ENCODE measurements at places on chromosomes 12 and 14.

GRCh38 chr12:15538881-15539280 is 216.6 kb downstream of the PTPRO start:
- no peak for DNase-seq

GRCh38 chr12:70534466-70534865 is 102.8 kb downstream of the PTPRB start:
- DNase-seq: no peak

DNA sequence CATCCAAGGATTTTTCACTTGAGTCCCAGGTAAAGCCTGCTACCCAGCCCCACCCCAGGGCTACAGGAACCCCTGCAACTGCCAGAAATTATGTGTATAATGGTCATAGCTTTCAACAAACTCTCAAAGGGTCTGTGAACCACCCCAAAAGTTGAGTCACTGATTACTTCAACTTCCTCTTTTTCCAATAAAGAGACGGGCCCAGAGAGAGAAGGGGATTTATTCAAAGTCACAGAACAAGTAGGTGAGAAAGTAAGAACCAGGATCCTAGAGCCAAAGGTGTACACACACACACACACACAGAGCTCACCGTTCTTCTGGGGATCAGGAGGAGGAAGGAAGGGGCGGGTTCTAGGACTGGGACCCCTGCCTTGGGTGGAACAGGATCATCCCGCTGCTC is 4.8 kb upstream of the ITPK1 start:
- no peak for DNase-seq

DNA sequence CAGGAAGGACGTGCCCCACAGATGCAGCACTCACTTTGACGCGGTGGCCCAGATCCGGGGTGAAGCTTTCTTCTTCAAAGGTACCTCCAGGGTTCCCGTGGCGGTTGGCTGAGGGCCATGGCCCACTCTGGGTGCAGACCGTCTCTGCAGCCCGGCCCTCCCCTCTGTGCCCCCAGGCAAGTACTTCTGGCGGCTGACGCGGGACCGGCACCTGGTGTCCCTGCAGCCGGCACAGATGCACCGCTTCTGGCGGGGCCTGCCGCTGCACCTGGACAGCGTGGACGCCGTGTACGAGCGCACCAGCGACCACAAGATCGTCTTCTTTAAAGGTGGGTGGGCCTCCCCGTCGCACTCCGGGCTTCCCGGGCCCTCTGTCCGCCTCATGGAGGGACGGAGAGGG is 16.9 kb downstream of the MMP17 start:
- DNase-seq: no peak

- DNase-seq: no peak
These were observed 191.8 kb downstream of the SLC16A7 start for GRCh38 chr12:59787610-59788009.

GRCh38 chr12:42730291-42730690 is 140.7 kb upstream of the PRICKLE1 start:
- no peak for DNase-seq

DNA sequence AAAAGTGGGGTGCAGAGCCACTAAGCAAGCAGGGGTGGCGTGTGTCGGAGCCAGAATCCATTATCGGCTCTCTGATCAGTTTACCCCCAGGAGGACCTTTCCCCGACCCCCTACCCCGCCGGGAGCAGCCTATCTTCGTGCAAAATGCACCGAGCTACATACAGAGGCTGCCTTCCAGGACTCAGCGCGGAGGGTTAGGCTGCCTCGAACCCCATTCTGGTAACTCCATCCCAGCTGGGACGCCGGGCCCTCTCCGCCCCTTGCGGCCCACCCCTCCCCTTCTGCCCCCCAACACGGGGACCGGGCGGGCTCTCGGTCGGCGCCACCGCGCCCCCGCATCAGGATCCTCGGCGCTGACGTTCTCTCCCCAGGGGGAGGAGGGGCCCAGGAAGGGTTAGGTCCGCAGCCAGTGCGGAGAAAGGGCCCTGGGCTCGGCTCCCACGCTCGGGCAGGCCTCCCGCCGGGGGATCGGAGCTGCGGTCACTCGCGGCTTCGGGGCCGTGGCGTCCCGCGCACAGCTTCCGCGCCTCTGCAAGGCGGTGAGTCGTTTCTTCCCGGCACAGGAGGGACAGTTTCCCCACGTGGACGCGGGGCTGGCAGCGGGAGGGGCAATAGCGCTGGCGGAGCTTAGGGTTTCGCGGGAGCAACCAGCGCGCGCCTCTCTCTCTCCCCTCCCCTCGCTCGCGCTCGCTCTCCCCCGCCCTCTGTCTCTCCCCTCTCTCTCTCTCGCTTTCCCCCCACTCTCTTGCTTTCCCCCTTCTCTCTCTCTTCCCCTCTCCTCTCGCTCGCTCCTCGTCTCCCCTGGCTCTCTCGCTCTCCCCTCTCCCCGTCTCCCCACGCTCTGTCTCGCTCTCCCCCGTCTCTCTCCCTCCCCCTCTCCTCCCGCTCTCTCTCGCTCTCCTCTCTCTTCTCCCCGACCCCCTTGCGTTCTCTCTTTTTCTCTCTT is 12.5 kb upstream of the MAP3K9 start:
- DNase-seq: peak; percentile 33

DNA sequence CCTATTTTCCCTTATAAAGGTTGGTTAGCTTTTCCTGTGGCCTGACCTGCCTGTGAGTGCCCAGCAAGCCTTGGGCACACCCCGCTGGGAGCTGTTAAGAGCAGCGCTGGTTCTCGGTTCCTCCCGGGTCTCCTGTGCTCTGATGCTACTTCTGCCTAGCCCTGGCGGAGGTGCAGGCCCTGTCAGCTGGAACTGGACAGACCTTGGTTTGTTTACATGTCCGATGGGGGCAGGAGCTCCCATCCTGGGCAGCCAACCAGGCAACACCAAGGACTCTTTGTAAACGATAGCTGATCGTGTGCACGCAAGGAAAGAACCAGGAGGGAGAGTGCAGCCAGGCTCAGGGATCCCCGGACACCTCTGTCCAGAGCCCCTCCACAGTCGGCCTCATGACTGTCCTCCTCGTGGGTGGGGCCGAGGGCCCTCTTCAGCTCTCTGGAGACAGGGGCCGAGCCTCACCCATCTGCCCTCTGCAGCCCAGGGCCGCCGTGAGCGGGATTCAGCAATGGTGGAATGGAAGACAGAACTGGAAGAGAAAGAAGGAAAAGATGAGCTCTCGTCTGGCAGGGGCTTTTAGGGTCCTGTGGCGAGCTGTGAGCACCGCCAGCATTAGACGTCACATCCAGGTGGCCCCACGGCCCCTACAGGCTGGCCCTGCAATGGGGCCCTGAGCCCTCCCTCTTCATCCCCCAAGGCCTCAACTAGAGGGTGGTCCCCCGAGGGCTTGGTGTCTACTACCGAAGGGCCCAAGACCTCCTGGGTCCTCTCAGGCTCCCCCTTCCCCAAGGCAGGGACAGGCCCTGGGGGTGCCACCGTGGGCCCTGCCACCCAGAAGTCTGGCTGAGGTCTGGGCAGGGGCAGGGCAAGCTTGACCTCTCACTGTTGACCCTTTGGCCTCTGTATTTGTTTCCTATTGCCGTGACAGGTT is 12.3 kb downstream of the TNFAIP2 start:
- DNase-seq: no peak

DNA sequence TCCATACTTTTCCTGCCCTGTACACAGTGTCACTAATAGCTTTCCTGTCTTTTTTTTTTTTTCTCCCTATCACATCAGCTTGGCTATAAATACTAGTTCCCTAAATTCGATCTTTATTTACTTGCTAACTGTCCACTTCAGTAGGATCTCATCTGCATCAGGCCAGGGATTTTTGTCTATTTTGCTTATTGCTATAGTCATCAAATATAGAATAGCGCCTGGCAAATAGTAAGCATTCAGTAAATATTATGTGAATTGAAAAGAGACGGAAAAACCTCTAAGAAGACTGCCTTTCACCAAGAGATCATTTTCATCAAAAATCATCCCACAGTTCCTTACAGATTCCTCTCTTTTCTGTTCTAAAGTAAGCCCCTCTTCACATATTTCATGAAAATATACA is 429.1 kb downstream of the FLRT2 start:
- no peak for DNase-seq

DNA sequence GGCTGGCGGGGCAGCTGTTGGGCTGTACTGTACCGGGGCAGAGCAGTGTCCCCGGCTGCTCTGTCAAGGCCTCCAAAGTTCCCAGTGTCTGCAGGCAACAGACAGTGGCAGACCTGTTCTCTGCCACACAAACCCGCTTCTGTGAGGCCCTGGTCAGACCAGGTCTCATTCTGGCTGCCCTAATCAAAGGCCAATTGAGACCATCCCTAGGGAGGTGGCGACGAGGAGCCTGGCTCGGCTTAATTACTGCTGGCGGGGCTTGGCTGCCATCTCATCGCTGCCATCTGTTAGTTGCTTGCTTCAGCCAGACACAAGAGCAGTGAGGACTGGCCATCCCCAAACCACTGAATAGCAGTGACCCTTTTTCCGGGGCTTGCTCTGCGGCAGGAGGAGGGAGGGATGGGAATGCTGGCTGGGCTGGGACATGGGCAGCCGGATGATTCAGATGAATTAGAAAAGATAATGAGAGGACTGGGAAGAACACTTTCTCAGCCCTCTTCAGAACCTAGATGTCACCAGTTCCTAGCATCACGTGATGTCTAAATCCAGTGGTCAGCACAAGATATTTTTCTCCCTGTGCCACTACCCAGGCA is 24.5 kb downstream of the ERG28 start:
- no peak for DNase-seq

- DNase-seq: no peak
These were observed 264.2 kb downstream of the TMEM132C start for GRCh38 chr12:128531170-128531569.

GRCh38 chr12:14910090-14910915 is 24.6 kb upstream of the MGP start:
- DNase-seq: no peak

DNA sequence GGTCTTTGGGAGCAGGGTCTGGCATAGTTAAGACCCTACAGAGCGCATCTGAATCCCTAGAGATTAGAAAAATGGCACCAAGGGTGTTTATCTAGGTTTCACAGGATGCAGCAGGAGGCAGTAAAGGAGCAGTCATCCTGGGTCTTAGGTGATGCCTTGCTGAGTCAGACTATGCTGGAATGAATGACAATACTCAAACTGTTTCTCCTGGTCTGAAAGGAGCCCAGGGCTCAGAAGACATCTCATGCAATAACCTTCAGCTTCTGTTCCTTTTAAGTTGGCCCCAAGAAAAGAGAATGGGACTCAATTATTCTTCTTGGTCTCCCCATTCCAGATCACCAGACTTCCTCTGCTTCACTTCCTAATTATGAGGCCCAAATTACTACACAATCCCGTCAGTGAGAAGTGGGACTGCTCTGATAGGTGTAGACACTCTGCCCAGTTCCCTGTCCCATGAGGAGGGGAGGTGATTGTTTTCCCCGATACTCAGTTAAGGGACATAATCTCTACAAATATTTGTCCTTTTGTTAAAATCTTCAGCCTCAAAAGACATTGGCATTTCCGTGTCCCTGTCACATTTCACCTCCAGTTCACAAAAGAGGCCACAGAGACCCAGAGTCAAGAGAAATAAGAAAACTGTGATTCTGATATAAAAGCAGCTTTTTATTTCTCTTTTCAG is 14.8 kb upstream of the APOF start:
- DNase-seq: no peak

DNA sequence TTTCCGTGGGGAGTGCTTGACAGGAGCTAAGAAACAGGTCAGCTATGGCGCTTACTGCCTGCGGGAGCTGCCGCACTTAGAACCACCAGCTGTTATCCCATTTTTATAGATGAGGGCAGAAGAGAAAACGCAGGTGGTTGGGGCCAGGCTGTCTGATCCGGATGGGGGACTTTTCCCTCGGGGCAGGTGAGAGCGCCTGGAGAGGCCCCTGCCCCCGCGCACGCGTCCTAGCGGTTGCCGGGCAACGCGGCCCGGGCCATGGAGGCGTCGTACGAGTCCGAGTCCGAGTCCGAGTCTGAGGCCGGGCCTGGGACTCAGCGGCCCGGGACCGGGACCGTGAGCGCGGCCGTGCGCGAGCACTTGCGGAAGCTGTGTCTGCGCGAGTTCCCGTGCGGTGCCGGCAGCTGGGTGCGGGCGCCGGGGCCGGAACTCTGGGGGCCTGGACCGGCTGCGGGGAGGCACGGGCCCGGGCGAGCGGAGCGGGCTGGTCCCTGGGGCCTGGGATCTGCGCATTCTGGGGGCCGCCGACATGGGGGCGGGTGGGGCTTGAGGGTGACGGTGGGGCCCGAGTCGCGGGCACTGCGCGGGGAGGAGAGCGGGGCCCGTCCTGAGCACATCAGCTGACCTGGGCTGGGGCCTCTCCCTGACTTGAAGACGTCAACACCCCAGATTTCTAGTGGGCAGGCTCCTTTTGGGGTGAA is at the start of gene LRRC43:
Gene LRRC43, plus strand, starts transcription at position 237 of the 701 bp plus-strand sequence. Its CDS starts 22 bp downstream, at position 259.
- DNase-seq: peak; percentile 35

DNA sequence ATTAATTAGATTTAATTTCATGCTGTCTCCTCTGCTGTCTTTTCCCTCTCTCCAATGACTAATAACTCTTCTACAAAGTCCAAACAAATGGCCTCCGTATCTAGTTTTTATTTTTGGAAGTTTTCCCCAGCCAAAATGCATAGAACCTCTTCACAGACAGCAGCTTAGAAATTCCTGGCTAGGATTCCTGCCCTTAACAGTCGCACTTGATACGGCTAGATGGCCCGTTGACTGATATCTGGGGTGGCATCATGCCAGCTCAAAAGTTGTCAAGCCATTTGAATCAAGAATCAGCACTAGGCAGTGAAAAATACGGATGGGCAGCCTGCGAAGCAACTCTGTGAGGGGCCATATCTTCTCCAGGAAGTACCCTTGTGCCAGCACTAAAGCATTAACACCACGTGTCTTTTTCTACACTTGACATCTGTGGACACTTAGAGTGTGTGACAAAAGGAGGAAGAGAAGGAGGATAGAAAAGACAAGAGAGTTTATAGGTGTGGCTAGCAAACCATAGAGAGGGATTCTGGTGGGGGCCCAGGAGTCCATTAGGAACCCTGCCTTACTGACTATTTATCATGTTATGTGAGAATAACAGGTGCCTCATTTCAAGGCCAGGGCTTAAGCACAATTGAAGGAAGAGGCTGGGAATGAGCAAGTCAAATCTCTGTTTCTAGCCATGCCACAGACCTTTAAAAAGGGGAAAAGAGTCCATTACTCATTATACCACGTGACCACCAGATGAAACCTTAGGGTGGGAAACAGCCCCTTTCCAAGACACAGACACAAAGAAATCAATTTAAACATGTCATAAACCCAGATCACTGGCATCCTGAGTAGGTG is 39.2 kb upstream of the KRR1 start:
- no peak for DNase-seq

DNA sequence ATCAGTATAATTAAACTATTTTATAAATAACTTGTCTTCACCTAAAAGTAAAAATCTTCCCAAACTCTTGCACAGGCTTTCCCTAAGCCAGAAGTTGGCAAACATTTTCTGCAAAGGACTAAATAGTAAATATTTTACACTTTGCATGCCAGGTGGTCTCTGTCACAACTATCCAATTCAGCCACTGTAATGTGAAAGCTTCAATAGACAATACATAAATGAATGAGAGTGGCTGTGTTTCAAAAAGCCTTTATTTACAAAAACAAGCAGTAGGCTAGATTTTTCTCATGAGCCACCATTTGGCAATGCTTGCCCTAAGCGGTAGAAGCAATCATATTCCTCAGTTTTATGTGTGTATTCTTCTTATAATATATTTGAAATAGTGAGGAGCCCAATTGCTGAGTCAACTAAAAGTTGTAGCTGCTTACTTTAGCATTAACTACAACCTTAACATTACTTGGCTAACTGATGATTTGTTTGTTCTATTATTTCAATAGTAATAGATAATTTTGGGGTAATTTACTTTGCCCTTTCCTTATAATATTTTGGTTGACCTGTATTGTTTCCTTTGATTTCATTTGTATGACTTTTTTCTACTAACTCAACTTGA is 236.0 kb upstream of the SYT1 start:
- no peak for DNase-seq

- DNase-seq: peak; percentile 57
These were observed 130.3 kb upstream of the FUT8 start for GRCh38 chr14:65281991-65282895.
